Peyer's patch (tissue), 4 donors: ENCODE measurements at places on chromosomes 6 and 20. TPM values are rescaled to one million over a fixed set of nuclear protein-coding genes. Genes with fewer than 3 reads are reported as not detected.

Gene PPP1R11
- 44.6 TPM for total RNA-seq

Gene ENPP4
- 4.1 TPM for total RNA-seq

Gene TAGAP
- 4.8 TPM for total RNA-seq

Gene CGAS
- total RNA-seq = 5.1 TPM

Gene MUC22
- not detected for total RNA-seq

Gene KCNS1
- total RNA-seq = not detected

Gene RNF39
- 0.80 TPM for total RNA-seq

Gene IP6K3
- 5.8 TPM for total RNA-seq

Gene LRP11
- 13.2 TPM for total RNA-seq

Gene ZC2HC1B
- total RNA-seq = not detected

Gene ATP6V1G2
- not detected for total RNA-seq

Gene DUSP15
- total RNA-seq = 0.53 TPM

Gene TREML2
- total RNA-seq = not detected

Gene TCP11
- not detected for total RNA-seq

Gene CCN6
- not detected for total RNA-seq

Gene DEFB116
- not detected for total RNA-seq

Gene ZNF184
- 4.9 TPM for total RNA-seq

Gene PTK6
- 91.7 TPM for total RNA-seq

Gene CD40
- total RNA-seq = 17.6 TPM

Gene C20orf141
- total RNA-seq = not detected

Gene SLC22A2
- not detected for total RNA-seq

Gene SMLR1
- 15.6 TPM for total RNA-seq

Gene NRM
- not detected for total RNA-seq
